Non-pigmented ciliary epithelial cell (primary cell): ENCODE measurements at places on chromosomes 12 and 14.
A peak's percentile ranks its signal among the peaks of the same experiment; 100 is the strongest.

DNA sequence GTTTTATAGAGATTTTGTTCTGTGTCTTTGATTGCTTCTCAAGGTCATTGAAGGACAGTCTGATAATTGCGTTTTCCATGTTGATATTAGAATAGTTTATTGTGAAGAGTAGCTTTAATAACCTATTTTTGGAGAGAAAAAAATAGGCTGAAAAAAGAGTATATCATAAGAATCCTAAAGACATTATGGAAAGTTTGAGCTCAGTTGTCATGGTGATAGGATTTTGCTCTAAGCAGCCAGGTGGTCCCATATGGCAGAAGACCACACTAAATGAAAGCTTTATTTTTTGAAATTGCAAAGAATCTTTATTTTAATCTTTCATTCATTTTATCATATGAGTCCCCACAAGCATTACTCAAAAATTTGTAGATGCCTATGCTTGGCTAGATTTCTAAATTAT lies 358.9 kb upstream of the NAV3 start:
- no peak for DNase-seq

DNA sequence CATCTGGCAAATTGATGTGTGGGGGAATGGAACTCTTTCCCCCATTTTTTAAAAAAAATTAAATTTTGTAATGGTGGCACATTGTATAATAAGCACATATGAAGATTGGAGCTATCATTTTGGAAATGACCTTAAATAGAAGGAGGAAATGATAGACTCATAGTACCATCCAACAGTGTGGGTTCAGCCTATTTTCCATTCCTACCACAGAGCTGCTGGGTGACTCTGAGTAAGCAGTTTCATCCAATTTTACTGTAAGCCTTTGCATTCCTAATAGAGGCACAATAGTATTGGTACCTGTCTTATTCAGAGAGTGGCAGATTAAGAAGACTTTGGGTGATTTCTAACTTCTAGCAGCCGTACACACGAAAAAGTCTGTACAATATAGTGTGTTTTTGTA lies 304.5 kb downstream of the RAD51B start:
- no peak for DNase-seq

GRCh38 chr12:66237505-66238175 lies 48.6 kb downstream of the IRAK3 start:
- no peak for DNase-seq

DNA sequence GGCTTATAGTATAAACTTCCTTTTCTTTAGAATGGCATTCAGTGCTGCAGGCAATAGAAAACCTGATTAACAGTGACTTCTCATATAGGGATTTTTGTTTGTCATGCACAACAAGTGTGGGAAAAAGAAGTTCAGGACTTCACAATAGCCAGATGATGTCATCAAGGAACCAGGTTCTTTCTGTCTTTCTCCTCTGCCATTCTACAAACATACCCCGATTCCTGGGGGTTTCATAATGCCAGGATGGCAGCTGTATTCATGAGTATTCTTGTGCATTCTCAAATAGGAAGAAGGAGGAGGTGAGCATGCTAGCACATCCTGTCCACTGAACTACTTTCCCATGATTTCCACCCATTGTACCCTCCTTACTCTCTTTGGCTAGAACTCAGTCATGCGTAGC lies 182.7 kb upstream of the EEA1 start:
- no peak for DNase-seq

GRCh38 chr12:51970904-51971646 lies 19.6 kb downstream of the ACVR1B start:
- DNase-seq = no peak

- DNase-seq = no peak
These were observed 182.7 kb downstream of the KICS2 start for GRCh38 chr12:64039281-64039871.

DNA sequence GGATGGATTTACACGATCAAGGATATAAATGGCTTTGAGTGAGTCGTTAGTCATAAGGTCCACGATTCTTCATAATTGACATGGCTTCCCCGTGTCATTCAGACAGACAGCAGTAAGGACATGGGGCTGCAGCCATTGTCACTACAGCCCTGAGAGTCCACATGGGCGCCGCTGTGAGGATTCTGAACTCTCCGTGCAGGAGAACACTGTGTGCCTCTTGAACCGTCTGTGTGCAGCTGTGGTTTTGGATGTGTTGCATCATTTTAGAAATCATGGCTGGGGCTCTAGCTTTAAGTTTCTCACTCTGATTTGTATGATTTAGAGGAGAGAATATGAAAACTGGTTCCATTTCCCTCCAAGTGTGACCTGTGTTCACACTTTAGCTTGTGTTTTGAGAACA lies 47.2 kb downstream of the NPAS3 start:
- DNase-seq = no peak

DNA sequence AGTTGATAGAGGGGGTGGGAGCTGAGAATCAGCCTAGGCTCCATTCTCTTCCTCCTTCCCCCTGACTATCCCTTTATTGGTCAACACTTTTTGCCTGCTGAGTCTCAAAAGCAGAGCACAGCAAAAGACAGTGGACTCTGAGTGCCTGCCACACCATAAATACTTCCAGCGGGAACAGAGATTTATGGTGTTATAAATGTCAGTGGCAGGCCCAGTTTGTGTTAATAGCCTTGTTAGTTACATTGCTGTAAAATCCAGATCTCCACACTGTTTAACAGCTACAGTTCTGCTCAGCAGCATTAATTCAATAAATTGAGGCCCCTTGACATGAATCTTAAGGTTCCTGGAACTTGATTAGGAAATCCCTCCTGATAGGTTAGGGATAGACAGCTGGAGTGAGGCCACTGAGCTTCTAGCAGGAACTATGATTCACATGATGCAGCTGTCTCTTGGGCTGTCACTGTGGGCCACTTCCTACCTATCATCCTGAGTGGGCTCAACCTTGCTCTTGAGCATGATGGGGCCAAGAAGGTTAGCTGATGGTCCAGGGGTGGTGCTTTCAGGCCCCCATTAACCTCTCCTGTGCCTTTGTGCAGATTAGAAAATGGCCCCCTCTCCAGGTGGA lies 295.2 kb upstream of the SRRM4 start:
- DNase-seq = no peak

DNA sequence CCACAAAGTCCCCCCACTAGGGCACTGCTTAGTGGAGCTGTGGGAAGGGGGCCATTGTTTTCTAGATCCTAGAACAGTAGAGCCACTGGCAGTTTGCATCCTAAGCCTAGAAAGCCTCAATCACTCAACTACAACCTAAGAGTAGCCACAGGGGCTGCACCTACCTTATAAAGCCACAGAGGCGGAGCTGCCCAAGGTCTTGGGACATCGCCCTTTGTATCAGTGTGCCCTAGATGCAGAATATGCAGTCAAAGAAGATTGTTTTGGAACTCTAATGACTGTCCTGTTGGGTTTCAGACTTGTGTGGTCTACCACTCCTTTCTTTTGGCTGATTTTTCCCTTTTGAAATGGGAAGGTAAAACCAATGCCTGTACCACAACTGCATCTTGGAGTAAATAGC lies 59.5 kb downstream of the ATP2B1 start:
- no peak for DNase-seq

- DNase-seq = no peak
These were observed at the start of gene NTS for GRCh38 chr12:85874031-85874461. NTS (plus strand) TSS chr12:85874295; CDS start chr12:85874404, 109 bp downstream.

DNA sequence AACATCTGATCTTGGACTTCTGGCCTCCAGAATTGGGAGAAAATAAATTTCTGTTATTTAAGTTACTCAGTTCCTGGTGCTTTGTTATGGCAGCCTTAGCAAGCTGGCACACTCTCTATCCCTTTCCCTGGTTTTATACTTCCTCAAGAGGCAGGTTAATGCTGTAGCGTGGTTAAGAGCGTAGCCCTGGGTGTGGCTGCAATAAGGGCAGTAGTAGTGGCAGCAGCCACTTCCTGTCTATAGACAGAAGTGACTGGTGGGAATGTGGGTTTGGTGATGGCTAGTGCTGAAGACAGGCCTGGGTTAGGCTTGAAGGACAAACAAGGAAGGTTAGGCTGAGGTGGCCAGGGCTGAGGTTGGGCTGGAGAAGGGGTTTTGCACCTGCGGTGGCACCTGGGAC lies 3.6 kb upstream of the LGALS3 start:
- no peak for DNase-seq

DNA sequence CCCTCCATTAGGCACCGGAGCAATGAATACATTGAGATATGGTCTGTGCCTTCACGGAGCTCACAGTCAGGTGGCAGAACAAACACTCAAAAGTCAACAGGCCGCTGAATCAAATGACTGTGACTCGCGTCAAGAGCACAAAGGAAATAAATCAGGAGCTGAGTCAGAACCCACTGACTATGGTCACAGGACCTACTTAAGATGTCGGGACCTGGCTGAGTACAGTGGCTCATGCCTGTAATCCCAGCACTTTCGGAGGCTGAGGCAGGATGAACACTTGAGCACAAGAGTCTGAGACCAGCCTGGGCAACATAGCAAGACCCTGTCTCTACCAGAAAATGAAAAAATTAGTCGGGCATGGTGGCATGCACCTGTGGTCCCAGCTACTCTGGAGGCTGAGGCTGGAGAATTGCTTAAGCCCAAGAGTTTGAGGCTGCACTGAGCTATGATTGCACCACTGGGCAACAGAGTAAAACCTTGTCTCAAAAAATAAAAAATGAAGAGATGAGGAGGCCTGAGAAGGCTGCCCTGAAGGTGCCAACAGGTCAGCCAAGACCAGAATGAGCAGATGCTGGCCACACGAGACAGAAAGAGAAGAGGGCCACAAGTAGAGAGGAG lies 19.9 kb downstream of the TMEM233 start:
- DNase-seq = no peak

GRCh38 chr14:21528381-21529348 lies 2.5 kb upstream of the SALL2 start:
- DNase-seq = no peak

GRCh38 chr14:89681086-89682018 lies 264.3 kb upstream of the FOXN3 start:
- DNase-seq = no peak

GRCh38 chr14:25431211-25432076 lies 381.5 kb upstream of the STXBP6 start:
- DNase-seq = no peak

GRCh38 chr14:32324601-32325000 lies 4.5 kb upstream of the AKAP6 start:
- DNase-seq = no peak

DNA sequence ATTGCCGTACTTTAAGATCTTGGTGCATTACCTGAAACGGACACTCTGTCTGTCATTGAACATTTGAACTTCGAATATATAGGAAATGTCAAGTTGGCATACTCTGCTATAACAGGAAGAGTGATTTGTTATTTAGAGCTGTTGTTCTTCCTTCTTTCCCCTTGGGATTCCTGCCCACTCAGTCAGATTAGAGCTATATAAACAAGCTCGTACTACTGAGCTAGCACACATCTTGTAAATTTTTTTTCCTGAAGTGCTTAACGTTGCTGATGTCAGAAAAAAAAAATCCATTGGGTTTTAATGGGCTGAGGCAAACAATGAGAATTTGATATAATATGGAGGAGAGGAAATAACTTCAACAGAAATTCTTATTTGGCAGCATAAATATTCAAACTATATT lies 26.8 kb downstream of the RGS6 start:
- no peak for DNase-seq

- no peak for DNase-seq
These were observed 211.7 kb upstream of the EEA1 start for GRCh38 chr12:93140801-93141200.

DNA sequence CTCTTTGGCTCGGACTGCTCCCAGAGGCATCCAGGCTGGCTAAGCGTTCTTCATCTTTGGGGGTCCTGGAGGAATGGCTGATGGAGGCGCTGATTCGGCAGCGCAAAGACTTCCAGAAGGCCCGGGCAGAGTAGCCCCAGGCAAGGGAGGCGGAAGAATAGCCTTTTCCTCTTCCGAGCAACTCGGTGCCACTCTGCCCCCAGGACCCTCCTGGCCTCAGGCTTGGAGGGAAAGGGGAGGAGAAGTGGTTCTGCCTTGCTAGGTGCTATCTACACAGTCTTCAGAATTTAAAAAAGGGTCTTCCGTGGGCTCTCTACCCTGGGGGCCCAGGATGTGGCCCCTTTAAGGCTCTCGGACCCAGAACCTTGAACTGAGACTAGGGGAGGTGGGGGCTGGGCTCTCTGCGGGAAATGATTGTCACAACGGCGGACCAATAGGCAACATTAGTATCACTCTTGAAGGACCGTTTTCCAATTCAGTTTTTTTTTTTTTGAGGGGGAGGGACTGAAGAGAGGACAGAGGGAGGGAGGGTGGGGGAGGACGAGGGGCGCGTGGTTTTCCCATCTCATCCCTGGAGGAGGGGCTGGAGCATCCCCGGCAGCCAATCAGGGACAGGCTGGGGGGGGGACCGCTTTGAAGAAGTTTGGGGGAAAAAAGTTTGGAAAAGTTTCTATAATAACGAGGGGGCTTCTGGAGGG lies at the start of gene NFATC4:
NFATC4 (plus strand) TSS at position 671 of the 698 bp plus-strand sequence. CDS start 157 bp downstream, outside the sequence.
- DNase-seq = peak; percentile 76

DNA sequence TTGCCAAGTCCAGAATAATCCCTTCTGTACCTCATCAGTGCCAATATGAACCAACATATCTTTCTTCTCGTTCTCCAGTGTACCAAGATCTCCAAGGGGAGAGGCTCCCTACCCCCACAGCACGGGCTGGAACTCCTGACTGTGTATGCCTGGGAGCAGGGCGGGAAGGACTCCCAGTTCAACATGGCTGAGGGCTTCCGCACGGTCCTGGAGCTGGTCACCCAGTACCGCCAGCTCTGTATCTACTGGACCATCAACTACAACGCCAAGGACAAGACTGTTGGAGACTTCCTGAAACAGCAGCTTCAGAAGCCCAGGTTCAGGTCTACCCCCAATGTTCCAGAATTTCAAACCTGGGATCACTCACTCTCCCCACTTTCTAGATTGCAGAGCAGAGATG lies 10.5 kb upstream of the OAS2 start:
- DNase-seq = no peak

- DNase-seq = no peak
These were observed 3.8 kb downstream of the MARS1 start for GRCh38 chr12:57491393-57492280.

GRCh38 chr12:89325495-89325894 lies 26.8 kb downstream of the DUSP6 start:
- DNase-seq = no peak

- DNase-seq = no peak
These were observed 16.2 kb downstream of the LPCAT3 start for GRCh38 chr12:7001921-7002591.

- no peak for DNase-seq
These were observed 32.2 kb upstream of the UNC79 start for GRCh38 chr14:93398491-93398890.

GRCh38 chr14:90204516-90204915 lies 51.8 kb upstream of the PSMC1 start:
- no peak for DNase-seq

DNA sequence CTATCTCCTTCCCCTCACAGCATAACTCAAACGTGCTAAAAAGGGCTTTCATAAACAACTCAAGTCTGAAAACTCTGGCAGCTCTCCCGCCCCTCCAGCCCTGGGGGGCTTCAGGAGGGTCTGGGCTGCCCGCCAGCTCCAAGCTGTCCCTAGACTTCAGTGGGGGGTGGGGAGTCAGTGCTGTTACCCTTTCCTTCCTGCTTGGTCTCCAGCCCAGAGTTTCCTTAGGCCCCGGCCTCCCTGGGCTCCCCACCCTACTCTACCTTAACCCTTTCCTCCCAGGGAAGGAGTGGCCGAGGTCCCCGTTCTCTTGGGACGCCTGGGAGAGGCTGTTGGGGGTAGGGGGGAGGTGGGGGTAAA lies 530 bp upstream of the NYNRIN start:
- DNase-seq = no peak
